ENCODE measurements at places on chromosomes 3 and 15.

DNA sequence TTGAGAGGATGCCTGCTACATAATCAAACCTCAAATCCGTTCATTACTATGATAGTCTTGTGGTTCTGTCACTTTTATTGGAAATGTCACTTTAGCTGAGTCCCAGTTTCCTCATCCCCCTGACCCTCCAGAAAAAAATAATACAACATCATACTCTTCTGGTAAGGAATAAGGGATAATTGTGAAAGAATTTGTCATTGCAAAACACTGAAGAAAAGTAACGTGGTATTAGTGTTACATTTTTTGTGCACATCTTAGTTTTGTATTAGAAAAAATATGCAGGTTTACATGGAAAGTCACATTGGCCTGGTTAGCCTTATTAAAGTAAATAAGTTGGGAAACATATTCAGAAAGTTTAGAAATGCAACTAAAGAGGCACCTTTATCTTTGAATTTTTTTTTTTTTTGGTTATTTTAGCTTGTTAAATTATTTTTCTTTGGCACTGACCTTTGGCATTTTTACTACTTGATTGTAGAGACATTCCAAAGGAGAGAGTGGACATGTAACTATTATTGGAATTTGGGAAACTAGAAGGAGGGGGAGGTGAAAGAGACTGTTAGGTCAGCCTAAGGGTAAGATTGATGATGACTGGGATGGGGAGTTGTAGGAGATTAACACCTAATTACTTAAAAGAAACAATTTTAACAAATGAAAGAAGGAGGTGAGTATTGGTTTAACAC, 462.2 kb upstream of the RARB start:
- DNase-seq: no peak

DNA sequence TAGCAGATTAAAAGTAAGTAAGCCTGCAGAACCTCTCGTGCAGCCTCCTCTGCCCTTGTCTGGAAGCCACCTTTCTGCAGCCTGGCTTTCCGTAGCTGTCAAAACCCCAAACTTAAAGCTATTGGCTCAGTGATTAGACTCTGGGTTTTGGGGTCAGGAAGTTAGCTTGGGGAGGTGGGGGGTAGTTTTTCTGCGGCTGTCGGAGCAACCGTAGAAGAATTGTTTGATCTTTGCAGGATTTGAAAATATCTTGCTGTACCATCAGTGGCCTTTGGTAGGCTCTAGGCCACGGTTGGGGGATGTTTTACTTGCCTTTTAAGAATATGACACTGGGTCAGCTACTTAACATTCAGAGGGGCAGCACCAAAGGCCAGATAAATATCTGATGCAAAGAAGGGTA, 88.4 kb upstream of the RASGRP1 start:
- peak; percentile 67 for DNase-seq

DNA sequence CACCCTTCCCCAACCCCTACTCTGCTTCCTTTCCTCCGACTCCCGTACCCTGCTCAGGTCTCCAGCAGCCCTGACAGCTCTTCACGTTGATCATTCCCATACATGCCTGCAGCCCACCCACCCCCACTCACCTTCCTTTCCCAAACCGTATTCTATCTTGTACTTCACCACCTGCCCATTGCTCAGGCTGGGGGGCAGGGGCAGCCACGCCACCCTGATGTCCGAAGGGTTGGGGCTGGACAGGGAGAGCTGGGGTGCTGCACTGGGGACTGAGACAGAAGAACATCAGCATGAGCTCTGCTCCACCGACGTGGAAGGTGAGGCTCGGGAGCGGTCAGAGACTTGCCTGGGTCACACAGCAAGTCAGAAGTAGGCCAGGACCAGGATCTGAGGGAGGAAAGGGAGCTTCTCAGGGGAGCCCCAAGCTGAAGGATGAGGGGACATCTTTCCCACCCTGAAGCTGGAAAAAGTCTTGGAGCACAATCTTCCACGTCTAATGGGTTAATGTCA, 16.5 kb upstream of the IGDCC3 start:
- DNase-seq: no peak

- DNase-seq: no peak
Measured at GRCh38 chr15:75178171-75178937, 23.3 kb upstream of the C15orf39 start.

- DNase-seq: no peak
Measured at GRCh38 chr3:131928593-131928992, 106.2 kb downstream of the CPNE4 start.

- DNase-seq: no peak
Measured at GRCh38 chr3:12049675-12050074, 45.5 kb downstream of the SYN2 start.

GRCh38 chr3:197507081-197507480, 48.7 kb downstream of the BDH1 start:
- no peak for DNase-seq

DNA sequence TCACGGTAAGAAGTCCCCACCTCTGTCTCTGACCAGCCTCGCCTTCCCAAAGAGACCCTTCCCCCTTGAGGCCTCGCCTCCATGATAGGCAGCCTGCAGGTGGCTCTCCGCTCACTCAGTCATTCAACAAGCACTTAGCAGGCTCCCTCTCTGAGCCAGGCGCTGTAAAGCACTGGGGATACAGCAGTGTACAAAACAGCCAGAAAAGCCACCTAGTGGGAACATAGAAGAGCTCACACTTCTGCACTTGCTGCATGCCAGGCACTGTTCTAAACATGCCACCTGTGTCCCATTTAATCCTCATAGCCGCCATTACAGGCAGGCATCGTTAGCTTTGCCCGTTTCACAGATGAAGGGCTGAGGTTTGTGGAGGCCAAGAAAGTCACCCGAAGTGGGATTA, 56.0 kb downstream of the SEMA3G start:
- no peak for DNase-seq

DNA sequence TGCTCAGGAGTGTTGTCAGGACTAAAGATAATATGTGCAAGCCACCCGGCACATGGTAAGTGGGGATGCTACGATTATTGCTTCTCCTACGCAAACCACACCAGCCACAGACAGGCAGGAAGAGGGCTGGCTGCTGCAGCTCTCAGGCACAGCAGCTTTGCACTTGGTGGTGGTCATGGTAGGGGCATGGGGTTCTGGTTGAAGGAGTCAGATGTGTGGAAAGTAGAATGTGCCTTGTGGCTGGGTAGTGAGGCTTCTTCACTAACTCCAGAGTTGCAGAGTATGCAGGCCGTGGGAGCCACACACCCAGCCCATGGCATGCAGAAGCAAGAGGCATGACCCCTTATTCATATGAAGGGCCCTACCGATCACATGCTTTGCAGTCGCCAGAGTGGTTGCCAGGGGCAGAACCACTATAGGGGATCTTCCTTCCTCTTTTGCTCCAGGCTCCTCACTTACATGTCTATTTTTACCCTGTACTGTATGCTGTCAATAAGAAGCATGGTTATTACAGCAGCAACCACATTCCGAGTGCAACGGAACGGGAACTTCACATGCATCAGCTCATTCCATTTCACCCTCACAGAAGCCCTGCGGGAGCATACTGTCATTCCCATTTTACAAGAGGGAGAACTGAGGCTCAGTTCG, 59.2 kb upstream of the HERC1 start:
- peak; percentile 85 for DNase-seq

GRCh38 chr3:175392653-175393052, 533.5 kb downstream of the NAALADL2 start:
- no peak for DNase-seq

- DNase-seq: no peak
Measured at GRCh38 chr3:46024131-46024530, 3.2 kb downstream of the XCR1 start.

DNA sequence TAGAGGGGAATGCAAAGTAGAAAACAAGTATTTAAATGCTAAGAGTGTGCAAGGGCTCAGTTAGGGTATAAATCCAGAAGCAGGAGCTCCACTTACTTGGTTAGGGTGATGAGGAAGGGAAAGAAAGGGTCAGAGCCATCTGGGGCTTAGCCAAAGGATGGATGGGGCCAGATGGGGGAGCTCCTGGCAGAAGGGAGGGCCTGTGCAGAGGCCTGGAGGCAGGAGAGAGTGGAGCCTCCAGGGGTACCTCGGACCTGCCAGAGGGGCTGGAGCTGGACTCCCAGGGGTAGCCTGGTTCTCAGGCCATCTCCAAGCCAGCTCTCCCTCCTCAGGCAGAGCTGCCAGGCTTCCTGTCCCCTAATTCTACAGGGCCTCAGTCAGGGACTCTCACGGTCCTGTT, 506.3 kb downstream of the SHQ1 start:
- no peak for DNase-seq

GRCh38 chr15:69920221-69920620, 177.5 kb downstream of the TLE3 start:
- no peak for DNase-seq

- DNase-seq: no peak
Measured at GRCh38 chr3:133264920-133265319, 134.9 kb upstream of the BFSP2 start.

DNA sequence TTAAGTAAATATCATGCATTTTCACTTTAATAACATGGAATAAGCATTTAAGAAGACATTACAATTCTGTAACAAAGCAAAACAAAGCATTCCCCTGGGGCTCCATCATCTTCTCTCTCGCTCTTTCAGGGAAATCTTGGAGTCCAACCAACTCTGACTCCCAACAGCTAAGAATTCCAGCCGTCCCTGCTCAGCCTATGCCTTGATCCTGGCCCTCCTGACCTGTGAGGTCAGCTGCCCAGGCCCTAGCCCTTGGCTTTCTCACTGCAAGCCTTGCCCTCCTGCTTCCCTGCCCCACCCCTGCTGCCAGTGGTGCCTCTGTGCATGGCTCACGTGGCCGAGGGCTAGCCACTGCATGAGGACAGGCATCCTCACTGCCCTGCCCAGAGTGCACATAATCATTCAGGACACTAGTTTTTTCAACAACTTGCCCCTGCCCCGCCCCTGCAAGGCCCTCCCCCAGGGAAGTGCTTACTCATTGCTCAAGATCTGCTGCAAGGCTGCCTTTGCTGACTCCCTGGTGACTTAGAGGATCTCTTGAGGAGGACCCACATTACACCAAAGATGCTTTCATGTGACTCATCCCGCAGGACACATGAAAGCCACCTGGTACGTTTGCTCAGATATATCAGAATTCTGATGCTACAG, 37.6 kb downstream of the MTMR10 start:
- peak; percentile 41 for DNase-seq

DNA sequence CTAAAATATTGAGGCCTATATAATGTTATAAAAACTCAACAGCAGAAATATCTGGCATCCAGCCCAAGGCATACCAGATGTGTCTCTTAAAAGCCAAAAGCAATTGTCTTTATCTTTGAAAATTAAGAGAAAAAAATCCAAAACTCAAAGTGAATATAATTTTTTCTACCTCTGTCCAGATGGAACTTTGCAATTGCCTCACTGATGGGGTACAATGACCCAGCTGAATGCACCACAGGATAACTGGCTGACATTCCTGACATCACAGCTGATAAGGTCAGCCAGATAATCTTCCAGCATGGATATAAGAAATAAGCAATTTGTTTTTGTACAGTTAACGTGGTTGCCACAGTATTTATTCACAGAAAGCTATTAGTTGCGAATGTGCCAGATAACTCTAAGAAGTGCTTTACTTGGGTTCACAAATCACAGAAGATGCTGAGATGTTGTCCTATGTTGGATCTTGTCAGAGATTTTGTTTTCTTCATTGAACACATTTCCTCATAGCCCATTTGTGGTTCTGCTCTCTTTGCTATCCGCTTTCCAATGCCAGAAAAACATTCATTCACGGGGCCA, 566.9 kb upstream of the CCDC54 start:
- DNase-seq: no peak

DNA sequence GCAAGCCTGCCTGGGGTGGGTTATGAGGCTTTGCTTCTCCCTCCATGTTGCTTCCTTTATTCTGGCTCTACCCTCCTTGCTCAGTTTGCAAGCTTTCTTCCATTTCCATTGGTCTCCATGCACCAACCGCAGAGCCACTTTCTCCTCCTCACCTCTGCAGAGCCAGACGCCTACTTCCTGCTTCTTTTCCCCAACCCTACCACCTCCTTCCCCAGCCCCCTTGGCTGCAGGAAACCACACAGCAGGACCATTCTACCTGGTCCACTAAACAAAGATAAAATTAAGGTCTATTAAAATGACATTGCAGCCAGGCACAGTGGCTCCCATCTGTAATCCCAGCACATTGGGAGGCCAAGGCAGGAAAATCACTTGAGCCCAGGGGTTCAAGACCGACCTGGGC, 10.0 kb upstream of the CAV3 start:
- no peak for DNase-seq

DNA sequence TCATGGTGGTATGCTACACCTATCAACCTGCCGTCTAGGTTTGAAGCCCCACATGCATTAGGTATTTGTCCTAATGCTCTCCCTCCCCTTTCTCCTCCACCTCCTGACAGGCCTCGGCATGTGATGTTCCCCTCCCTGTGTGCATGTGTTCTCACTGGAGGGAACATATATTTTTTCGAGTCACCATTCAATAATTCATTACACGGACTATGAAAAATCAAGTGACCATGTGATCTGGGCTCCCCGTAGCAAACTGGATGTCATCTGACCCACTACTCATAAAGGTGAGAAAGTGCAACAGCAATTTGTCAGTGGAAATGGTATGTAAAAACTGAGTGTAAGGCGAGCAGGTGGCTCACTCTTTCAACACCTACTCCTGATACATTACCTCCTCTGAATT, 224.3 kb upstream of the RASGRP1 start:
- DNase-seq: no peak

- no peak for DNase-seq
Measured at GRCh38 chr3:29705906-29706844, 425.3 kb downstream of the RBMS3 start.

DNA sequence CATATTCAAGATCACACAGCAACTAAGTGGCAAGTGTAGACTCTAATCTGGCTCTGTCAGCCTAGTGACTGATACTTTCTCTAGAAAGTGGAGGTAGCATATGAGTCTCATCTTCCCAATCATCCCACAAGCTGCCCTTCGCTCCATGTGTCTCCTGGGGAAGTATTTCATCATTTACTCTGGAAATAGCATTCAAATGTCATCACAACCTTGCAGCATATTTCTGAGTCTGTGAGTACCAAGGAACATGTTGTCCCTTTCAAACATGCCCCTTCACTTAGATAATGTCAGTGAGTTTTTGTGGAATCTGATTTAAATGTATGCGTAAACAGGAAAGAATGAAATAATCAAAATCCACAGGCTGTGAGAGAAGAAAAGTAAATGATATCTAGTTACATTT, 322.9 kb downstream of the SLC9A9 start:
- no peak for DNase-seq

DNA sequence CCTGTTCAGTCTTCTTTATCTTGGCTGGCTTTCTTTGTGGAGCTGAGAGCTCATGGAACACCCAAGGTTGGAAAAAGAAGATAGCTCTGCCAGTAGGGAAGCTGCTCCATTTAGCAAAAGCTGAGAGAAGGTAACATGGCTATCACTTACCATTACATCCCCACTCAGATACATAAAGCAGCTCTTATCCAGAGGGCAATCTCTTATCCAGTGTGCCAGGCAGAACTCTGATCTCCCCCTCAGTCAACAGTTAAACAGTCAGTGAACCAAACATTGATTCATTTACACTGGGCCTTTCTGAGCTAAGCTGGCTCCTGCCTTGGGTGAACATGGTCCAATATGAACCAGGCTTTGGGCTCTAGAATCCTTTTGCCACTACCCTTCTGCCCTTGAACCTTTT, 624.2 kb downstream of the NTRK3 start:
- no peak for DNase-seq
